Activated CD4-positive, alpha-beta T cell treated with anti-CD3 and anti-CD28 coated beads, Interleukin-2, amount 50 U/mL, for 4 hours (primary cell): ENCODE measurements at places on chromosomes 2 and 18.

GRCh38 chr2:128564551-128564950 is 245.9 kb upstream of the HS6ST1 start:
- no peak for DNase-seq

GRCh38 chr2:29225814-29226213 is 110.6 kb downstream of the CLIP4 start:
- no peak for DNase-seq

- DNase-seq = no peak
Observed at GRCh38 chr2:120942658-120943057, 207.0 kb downstream of the GLI2 start.

DNA sequence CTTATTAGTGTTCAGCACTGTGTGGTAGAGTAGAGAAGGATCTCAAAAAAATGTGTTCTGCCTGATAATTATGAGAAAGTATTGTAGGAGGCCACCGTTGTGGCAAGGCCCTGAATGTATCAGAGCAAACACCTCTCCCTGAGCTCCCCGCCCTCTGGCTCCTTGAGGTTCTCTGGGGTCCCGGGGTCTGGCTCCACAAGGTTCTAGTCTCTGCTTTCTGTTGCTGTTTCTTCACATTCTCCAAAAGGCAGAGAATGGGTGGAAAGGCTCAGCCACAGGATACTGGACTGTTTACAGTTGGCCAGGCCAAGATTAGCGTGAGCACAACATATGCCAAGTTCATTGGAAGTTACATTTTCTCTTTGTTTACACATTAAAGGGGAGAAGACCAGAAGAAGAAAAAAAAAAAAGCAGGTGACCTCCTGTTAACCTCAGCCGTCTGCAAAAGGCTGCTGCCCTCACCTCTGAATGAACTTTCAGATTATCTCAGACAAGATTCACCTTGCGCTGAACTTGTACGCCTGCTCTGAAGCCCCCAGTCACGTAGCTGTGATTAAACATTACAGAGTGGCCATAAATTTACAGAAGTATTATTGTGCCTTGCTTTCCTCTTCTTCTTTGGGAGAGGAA is 56.6 kb upstream of the CYP26B1 start:
- no peak for DNase-seq

GRCh38 chr2:128250229-128251025 is 68.2 kb downstream of the HS6ST1 start:
- no peak for DNase-seq

DNA sequence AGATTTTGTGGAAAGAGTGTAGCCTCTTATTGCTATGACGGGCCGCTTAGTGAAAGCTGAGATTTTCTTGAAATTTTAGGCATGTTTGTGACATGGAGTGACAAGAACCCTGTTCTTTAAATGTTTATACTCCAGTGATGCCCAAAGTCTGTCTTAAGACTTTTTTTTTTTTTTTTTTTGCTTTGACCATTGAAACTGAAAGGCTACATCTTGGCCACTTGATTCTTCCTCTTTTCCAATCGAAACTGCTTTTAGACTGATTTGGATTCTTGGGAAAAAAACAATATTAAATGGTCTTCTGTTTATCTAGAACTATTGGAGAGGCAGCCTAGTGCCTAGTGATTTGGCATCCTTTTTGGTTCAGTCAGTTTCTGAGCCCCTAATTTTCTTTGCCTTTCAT is 2.4 kb upstream of the SLC8A1 start:
- DNase-seq = no peak

- DNase-seq = no peak
Observed at GRCh38 chr18:43484710-43485109, 207.4 kb upstream of the SYT4 start.

GRCh38 chr2:118319271-118319684 is 231.0 kb downstream of the INSIG2 start:
- DNase-seq = no peak

- no peak for DNase-seq
Observed at GRCh38 chr2:46010925-46011490, 286.2 kb upstream of the EPAS1 start.

GRCh38 chr2:164891460-164891859 is 49.8 kb upstream of the COBLL1 start:
- DNase-seq = no peak

DNA sequence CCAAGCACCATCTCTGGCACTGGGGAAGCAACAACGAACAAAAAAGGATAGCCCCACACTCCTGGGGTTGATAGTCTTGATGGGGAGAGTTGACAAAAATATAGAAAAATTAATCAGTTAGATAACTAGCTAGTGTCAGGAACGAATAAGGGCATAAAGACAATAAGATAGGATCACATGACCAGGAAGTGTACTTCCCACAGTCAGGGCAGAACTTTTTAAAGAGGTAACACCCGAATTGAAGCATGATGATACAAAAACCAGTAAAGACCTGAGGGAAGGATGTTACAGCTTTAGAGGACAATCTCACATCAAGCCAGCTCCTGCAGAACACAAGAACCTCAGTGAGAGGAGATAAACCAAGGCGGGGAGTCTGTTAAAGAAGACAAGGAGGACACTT is 295.4 kb upstream of the CRIM1 start:
- no peak for DNase-seq

DNA sequence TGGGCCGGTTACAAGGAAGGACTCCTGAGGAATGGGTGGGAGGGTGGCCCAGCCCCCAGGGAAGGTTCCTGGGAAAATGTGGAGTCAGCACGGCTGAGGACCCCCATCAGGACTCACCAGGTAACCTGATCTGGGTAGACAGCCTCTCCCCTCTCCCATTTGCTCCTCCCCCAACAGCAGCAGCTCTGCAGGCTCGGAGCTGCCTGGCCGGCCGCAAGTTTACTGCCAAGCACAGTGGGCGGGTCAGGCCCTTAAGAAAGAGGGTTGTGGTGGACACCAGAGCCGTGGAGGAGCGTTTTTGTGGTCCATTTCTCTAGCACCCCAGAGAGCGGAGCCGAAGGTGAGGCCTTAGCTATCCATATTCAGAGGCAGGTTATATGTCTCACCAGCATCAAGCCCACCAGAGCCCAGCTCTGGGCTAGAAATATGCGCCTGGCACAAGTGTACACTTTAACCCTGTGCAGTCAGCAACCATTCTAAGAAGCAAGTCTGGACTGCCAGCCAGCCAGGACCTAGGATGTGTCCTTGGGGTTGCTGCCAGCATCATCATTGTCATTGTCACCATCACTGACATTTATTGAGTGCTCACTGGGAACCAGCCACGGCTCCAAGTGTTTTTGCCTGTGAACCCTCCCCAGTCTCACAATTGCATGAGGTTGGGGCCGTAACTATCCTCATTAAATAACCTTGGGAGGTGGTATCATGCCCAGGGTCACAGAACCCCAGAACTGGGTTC is 190.1 kb downstream of the KLHL29 start:
- DNase-seq = no peak

DNA sequence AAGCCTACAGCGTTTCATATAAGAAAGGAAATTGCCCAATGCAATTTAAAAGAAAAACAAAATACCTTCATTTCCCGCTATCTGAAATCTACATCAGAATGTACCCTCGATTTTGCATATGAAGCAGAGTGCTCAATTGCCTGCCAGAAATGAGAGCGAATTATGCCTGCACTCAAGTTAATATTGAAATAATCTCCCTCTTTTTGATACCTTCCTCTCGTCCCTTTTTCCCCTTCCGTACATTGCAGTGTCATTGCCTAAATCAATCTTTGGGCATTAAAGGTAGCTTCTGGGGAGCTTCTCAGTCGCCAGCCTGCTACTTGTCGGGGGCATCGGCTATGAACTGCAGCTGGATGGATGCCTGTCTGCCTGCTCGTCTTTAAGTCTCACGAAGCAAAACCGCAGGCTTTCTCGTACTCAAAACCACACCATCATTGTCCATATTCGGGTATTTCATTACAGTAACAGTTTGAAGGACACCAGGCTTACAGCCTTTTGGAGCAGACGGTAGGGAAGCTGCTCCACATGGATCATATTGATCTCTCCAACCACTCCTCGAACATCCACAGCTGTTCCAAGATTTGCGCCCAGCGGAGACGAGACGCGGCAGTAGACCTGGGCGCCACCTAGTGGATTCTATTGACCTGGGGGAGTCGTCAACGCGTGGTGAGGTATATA is 64.0 kb upstream of the HNRNPA3 start:
- DNase-seq = peak; percentile 68

DNA sequence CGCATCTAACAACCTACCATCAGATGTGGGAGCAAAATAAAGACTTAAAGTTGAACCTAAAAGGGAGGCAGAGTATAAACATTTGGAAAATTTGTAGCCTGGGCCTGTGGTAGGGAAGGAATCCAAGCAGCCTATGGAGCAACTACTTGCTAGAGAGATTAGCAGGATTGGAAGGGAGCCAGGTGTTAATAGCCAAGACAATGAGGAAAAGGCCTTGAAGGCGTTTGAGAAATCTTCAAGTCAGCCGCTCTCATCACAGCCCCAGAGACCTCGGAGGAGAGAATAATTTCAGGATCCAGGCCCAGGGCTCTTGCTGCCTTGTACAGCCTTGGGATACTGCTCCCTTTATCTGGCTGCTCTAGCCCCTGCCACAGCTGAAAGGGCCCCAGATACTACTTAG is 219.7 kb downstream of the THSD7B start:
- DNase-seq = no peak

- DNase-seq = no peak
Observed at GRCh38 chr2:133586978-133587377, 18.7 kb upstream of the NCKAP5 start.

- DNase-seq = no peak
Observed at GRCh38 chr2:37284381-37284780, 40.3 kb downstream of the PRKD3 start.

GRCh38 chr2:150020221-150020620 is 432.6 kb upstream of the MMADHC start:
- DNase-seq = no peak

DNA sequence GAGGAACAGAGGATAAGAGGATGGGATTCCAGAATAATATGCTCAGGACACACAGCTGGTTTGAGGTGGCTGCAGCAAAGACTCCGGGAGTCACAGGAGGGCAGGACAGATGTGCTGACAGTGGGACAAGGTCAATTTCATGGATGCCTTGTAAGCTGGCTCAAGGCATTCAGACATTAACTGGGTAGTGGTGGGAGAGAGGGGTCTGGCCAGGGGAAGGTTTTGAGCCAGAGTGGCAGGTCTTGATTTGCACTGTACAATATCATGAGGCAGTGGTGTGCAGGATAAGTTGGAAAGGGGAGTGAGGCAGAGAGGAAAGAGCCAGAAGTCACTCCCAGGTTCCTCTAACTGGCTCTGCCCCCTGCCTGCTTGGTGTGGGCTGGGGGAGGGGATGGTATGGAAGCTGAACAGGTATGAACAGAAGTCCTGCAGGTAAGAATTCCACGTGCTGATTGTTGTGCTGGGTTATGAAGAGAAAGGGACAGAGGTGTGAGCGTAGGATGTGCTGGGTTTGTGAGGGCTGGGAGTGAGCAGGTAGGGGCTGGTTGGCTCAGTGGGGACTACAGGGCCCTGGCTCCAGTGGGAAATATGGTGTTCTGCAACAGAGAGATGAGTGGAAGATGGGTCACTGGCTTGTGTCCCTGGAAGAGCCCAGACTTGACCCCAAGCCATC is 141.7 kb upstream of the COPS8 start:
- no peak for DNase-seq

DNA sequence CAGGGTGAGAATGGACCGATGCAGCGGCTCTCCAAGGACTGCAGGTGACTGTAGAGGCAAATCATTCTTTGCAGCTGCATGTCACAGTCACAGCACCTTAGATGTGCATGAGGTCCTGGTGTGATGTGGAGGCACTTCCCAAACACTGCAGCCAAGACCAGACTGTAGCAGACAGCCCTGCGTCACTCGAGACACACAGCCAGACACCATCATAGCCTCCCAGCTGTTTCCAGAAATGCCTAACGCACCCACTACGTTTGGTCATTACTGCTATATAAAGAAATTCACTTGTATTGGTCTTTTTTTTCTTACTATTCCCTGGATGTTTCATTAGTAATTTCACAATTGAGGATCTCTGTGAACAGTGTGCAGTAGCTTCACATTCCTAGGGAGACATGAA is 60.9 kb downstream of the SH3YL1 start:
- no peak for DNase-seq

DNA sequence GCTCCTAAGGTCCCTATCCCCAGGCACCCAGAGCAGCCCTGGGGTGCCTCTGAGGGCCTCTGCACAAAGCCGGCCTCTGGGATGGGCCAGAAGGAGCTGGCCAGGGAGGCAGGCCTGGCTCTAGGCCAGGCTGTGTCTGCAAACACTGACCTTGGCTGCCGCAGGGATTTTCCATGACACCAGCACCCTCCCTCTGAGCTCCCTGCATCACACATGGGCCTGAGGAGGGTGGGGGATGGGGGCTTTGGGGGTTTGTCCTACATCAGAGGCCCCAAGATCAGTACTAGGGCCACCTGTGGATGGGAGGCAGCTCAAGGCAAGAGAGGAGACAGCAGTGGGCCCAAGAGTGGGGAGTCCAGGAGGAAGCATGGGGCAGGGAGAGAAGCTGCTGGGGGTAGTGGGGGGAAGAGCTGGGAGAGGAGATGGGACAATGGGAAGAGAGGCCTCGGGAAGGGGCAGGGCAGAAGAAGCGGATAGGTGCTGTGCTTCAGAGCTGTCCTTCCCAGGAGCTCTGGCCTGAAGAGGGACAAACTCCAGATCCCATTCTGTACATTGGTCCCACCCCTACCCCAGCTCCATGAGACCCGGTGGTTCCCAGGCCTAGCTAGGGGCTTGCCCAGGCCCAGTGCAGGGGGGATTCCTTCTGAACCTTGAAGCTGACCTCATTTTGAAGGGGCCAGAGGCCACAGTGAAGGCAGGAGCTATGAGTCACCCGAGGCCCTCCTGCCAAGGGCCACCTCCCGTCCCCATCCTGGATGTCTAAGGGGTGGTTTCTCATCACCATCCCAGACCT is 28.0 kb downstream of the KCNK3 start:
- no peak for DNase-seq

DNA sequence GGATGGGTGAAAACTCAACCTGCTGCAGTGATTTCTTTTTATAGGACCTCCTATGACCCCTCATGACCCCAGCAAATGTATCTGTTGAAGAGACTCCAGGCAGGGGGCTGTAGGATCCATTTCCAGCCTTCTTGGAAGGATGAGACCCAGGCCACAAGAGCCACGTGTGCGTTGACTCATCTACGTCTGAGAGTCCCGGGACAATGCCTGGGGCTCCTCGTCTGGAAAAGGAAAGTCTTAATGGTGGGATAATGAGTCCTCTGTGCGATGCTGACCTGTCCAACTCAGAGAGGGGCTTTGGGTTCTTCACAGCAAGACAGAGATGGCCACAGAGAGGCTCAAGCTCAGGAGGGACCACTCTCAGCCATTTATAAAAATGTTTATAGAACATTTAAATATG is 80.8 kb downstream of the SMIM21 start:
- no peak for DNase-seq

GRCh38 chr2:69939722-69940121 is 21.7 kb downstream of the ASPRV1 start:
- DNase-seq = no peak
